ENCODE measurements at places on chromosomes 6 and 20.

DNA sequence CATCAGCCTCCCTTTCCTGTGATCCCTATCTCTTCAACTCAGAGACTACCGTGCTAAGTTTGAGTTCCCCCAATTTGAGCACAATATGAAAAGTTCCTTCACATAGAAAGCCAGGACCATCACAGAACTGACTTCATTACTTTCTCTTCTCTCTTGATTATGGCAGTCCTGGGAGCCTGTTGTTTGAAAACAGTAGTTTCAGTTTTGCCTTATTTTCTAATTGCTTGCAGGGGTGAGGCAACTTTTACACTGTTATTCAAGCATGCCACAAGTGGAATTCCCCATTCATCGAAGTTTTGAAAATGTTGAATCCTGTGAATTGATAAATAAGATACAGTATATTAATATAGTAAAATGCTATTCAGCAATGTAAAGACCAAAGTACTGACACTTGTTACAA is 569.7 kb upstream of the MARCKS start:
- DNase-seq: no peak

- DNase-seq: peak; percentile 72
Observed at GRCh38 chr6:132813173-132813856, 1.1 kb upstream of the RPS12 start.

GRCh38 chr20:50294164-50295088 is 103.8 kb downstream of the CEBPB start:
- DNase-seq: no peak

DNA sequence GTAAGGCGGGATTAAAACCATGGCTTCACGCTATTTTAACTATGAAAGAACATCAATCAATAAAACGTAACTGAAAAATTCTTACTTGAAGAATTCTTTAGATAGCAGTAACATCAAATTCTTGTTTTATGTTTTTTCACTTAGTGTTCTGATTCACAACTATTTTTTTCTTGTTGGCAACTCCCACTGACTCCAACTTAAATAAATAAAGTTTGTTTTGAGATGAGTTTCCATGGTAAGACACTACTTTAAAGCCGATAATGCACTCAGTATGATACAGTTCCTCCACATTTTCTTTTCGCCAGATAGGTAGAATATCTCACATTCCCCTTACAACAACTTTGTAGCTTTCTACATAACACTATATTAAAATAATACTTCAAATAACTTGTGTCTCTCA is 33.1 kb upstream of the CNKSR3 start:
- no peak for DNase-seq

DNA sequence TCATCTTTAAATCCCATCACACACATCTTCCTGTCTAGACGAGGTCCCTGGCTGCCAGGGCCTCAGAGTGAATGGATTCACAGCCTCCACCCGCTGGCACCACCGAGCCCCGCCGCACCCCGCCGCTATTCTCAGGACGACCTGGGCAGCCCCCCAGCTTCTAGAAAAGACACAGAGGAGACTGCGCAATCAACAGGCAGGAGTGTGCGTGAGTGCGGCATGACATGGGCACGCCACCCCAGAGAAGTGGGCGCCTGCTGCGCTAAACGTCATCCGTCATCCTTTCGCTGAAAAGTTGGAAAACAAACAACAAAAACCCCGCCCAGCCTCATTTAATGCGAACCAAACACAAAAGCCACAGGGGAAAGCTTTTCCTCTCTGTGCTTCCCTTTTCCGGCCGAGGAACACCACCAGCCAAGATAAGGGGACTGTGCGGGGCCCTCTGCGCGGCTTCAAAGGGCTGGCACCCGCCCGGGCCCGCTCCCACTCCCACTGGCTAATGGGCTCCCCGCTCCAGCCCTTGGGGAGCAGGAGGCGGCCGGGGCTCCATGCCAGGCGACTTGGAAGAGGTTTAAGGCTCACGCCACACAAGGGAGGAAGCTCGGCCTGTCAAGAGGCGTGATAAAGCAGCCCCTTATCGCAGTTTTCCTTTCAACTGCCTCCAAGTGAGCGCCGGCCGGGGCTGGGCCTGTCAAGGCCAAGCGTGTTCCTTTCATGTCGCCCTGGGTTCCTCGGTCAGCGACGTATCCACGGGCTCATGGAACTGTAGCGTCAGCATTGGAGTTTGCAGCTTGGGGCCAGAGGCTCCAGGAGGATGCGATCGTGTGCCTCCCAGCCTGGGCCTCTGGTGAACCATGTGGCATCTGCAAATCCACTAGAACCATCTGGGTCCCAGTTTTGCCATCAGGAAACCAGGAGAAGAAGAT is 50.1 kb downstream of the NFATC2 start:
- DNase-seq: peak; percentile 56

- no peak for DNase-seq
Observed at GRCh38 chr6:39420300-39421265, 98.1 kb upstream of the KCNK16 start.

DNA sequence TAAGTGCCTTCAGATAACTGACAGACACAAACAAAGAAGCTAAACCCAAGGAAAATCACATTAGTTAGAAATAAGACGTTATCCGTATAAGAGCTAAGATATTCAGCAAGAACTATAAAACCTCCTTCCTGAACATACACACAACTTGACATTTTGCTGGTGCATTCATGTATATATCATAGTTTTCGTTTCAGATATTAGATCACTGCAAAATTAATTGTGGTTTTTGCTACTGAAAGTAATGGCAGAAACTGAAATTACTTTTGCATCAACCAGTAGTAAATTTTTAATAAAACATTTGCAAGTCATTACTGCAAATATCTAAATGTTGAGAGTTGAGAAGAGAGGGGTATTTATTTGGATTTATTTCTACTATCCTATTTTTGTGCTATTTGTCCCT is 26.1 kb upstream of the KCNQ5 start:
- no peak for DNase-seq

DNA sequence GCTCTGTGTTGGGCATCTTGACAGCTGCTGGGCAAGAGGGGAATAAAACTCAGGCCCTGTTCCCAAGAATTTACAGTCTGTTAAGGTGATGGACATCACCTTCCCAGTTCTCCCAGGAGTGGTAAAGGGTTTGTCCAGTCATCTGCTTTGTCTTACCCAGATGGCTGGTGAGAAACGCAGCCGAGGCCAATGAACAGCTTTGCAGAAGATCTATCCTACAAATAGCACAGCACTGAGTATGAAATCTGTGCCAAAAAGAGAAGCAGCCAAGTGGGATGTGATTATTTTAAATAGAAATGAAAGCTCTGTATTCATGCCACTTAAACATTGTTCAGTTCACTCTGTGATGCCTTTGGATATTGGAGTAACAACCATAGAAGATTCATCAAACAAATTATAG is 132.7 kb upstream of the SLC22A16 start:
- no peak for DNase-seq

DNA sequence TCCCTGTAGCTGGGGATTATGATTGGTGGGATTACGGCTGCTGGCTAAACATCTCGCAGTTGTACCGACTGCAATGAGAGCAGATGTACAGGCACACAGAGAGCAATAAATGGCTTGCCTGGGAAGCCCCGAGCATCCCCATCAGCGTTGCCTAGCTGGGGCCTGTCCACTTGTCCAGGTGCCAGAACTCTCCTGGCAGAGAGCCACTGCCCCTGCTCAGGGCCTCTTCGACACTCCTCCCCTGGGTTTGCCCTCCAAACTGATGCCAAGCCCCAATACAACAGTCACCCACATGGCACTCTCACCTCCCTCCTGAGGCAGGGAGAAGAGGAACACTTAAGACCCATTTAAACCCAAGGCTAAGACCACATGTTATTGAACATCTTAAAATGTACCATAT is 715.1 kb downstream of the PTPRT start:
- no peak for DNase-seq

DNA sequence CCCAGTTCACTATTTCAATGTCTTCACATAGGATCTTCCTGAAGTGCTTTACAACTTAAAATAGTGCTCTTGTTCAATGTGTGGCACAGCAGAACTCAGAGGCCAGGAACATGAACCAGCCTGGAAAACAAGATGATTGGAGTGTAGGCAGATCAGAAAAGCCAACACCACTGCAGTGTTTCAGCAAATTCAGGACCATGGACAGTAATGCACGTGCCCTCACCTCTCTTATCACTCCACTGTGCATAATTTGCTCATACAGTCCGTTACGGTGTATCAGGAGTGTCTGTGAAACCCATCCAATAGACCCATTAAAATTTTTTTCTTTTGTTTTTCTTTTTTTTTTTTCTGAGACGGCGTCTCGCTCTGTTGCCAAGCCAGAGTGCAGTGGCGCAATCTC is 27.6 kb upstream of the HACE1 start:
- DNase-seq: no peak

DNA sequence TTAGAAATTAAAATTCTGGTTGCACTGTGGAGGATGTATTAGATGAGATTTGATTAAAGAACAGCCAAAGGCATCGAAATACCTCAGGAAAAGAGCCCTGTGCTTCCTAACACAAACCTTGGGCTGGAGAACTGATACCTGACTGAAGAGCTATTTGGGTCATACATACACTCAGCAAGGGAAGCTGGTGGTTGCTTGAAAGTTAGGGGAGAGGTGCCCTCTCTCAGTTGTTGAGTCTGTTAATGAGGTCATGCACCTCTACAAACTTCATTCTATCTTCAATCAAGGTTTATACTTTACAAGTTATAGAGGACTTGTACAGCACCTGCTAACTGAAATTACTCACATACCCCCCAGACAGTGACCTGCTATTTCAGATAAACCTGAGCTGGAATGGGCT is 25.5 kb downstream of the FAM184A start:
- DNase-seq: no peak

GRCh38 chr6:35582315-35582714 is 69.6 kb upstream of the TULP1 start:
- no peak for DNase-seq

- DNase-seq: peak; percentile 64
Observed at GRCh38 chr6:33235221-33235634, 26.9 kb downstream of the RING1 start.

DNA sequence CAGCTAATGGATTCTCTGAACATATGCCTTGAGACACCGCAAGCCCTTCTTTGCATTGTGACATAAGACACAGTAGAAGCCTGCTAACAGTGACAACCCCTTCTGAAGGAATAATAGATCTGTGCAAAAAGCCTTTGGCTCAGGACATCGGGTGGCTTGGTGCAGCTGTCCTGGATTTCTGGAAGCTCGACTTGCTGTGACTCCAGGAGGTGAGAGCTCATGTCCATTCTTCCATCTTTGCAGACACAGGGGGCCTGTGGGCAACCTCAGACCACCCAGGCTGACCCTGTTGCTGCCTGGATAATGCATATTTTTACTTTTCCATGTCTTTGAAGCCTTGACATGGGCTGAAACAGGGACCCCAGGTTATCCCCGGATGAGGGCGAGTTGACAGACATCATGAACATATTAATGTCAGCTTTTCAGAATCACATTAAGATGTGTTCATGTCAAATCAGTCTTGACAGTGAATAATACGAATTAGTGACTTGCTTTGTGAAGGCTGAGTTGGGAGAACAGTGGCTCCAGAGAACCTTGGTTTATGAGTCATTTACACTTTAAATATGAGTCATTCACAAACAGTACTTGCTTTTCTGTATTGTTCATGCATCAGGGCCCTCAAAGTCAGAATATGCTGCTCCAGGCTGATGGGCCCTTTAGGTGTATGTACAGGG is 66.8 kb upstream of the IYD start:
- peak; percentile 9 for DNase-seq

GRCh38 chr20:48411245-48411644 is 416.6 kb downstream of the PREX1 start:
- DNase-seq: no peak

DNA sequence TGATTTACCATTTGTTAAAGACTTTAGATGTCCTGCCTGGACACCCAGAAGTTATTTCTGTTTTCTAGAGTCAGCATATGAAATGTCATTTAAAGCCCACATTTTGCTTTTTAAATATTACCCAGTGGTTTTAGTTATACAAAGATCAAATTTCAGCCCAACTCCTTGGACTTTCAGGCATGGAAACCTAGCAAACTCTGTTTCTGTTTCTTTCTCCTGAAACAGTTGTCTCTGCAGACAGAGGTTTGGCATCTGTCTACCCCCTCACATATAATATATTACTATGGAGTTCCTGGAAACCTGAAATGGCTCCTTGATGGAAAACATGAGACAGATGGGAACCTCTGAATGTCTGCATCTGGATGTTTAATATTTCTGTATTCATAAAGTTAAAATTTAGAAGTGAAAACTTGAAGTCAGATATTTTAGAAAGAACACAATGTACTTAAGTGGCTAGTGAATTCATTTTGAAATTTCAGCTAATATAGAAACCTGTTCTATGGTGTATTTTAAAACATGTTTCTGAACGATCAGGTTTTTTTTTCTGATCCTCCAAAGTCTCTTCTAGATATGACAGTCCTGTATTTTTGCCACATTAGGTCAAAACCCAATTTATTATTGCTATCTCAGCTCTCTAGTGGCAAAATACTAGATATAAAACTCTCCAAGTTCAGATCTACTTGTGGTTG is 743.3 kb downstream of the CD109 start:
- no peak for DNase-seq

- DNase-seq: peak; percentile 78
Observed at GRCh38 chr6:31267651-31268368, 4.1 kb downstream of the HLA-C start.

DNA sequence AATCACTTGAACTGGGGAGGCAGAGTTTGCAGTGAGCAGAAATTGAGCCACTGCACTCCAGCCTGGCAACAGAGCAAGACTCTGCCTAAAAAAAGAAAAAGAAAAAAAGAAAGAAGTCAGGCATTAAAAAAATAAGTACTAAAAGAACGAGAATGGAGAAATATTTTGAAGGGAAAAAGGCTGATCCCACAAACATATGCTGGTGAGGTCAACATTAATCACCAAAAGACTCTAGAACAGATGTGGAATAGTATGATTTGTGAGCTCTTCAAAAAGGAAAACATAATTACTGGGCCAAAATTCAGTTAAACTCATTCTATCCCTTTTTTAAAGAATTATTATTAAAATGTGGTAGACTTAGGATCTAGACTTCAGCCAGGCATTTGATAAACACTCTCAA is 61.2 kb upstream of the NRSN1 start:
- no peak for DNase-seq

DNA sequence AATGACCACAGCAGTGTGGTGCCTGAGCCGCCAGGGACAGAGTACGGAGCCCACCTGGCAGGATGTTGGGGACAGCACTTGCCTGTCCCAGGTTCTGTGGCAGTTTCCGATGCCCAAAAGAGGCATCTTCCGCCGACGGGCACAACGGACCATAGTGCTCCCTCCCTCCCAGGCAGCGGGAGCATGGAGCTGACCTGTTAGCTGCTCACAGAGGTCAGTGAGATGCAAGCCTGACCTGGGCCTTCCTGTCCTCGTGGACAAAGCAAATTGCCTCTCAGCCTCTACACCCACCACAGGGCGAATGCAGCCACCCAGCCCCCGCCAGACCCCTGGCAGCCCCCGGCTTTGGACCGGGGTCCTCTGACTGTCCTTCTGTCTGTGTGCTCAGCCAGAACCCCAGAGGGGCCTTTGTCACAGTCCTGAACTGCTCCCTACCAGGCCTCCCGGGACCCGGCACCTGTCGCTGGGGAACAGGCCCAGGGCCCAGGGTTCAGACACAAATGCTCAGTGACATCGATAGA is 16.2 kb upstream of the FRMD1 start:
- DNase-seq: no peak

DNA sequence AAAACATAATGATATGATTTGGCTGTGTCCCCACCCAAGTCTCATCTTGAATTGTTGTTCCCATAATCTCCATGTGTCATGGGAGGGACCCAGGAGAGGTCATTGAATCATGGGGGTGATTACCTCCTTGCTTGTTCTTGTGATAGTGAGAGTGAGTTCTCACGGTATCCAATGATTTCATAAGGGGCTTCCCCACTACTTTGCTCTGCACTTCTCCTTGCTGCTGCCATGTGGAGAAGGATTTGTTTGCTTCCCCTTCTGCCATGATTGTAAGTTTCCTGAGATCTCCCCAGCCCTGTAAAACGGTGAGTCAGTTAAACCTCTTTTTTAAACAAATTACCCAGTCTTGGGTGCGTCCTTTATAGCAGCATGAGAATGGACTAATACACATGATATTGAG is 156.8 kb upstream of the PLCB4 start:
- no peak for DNase-seq
